ENCODE measurements at places on chromosomes 6 and 20.

- no peak for DNase-seq
These were observed 137.6 kb downstream of the UST start for GRCh38 chr6:148884461-148884860.

DNA sequence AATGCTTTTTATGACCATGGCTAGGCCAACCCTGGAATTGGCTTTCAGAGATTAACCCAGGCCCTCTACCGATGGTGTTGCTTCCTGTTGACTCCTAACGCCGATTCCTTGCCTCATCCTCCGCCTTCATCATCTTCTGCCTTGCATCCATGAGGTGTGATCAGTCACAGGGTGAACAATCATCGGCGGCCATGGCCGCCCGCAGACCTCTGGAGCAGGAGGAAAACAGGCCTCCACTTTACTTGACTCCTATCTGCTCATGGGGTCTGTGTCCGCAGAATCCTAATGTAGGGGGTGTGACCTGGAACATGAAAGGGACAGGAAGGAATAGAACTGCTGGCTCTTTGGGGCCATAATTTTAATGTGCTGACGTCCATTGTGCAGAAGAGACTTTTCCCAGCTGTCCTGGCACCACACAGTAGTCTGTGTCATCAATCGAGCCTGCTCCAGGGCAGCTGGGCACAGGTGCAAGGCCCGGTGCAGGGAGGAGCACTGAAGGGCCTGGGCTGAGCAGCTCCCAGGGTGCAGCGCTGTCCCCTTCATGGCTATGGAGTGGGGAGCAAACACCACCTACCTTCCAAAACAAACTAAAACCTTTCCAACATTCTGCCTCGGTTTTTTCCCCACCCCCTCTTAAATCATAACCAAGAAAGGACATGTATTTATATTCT lies 8.0 kb downstream of the SLC22A3 start:
- no peak for DNase-seq

DNA sequence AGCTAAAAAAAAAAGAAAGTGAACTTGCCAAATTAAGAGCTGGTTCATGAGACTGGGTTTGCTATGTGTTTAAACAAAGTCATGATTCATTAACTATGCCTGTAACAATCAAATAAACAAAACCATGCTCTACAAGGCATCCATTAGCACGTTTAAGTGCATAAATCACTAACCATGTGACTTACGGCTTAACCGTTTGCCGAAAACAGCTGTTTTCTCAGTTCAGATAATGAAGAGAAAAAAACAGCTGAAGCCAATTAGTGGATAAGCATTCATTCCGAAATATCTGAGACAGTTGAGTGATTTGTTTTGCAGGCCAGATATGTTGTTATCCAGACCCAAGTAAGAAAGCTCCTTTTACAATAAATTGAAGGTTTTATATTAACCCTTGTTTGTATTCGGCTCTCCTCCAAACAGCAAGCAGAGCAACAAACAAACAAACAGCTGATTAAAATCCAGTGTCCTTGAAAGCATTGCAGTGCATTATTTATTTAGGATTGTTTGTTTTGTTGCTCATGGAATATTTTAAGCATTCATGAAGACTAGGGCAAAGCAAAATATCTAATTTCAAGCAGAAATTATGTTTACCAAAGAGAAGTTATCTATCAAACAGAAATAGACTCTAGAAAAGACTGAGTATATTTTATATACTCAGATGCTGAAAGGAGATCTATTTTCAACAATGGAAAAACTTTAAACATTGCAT lies 343.5 kb downstream of the RFPL4B start:
- no peak for DNase-seq

- DNase-seq, result no peak
These were observed 119.8 kb downstream of the BANF2 start for GRCh38 chr20:17819395-17820093.

- DNase-seq, result peak; percentile 65
These were observed 145.5 kb upstream of the RNF24 start for GRCh38 chr20:4160761-4161305.

GRCh38 chr6:166598441-166599138 lies 12.1 kb upstream of the RAMACL start:
- peak; percentile 13 for DNase-seq

DNA sequence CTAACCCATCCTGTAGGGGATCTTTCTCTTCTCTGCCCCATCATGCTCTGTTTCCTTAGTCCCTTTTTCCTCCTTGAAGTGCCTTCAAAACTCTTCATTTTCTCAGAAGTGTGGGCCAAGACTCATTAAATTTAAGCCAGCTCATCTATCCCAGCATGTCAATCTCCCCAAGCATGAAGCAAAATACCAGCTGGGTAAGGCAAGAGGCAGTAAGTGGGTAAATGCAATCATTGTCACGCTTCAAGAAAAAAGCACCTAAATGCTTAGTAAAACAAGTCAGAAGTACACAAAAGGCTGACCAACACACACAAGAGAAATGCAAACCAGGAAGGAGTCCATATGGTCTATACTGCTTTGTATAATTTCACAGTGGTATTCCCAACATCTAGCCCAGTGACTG lies 61.5 kb downstream of the COL12A1 start:
- no peak for DNase-seq

- DNase-seq, result no peak
These were observed 72.1 kb upstream of the PMEPA1 start for GRCh38 chr20:57781901-57782300.

DNA sequence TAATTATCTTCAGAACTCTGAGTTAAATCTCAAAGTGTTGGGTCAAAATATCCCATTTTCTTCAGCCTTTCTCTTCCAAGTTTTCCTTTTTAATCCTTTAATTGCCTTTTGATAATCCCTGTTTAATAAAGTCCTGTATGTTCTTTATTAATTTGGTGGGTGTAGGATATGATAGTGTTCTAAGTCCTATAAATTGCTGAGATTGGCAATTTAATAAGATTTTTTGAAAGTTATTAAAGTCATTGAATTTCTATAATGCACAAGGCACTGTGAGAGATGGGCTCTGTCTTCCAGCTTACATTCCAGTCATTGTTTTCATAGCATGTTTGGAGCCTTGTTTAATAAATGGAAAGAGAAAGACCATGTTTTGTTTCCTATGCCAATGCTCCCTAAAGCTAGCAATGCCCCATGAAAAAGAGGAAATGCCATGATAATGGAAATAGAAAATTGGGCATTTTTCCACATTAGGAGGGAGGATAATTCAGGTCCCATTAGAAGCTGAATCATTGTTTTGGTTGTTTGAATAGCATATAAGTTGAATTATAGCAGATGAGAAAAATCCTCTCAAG lies 404.8 kb downstream of the CD109 start:
- no peak for DNase-seq

DNA sequence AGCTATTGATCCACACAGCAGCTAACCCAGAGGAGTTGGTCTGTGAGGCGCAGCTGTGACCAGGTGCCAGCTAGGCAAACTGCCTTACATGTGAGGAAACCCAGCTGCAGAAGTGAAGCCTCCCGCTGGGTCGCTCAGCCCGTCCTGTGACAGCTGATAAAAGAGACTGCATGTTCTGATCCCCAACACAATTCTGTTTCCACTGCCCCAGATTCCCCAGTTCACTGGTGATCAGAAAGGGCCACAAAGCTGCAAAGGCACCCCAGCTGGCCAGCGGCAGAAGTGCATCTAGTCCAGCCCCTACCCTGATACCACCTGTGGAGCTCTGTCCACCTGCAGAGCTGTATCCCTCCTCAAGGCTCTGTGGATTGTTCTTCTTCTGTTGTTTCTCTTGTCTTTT lies 64.5 kb downstream of the CTNNBL1 start:
- no peak for DNase-seq

- no peak for DNase-seq
These were observed 52.1 kb upstream of the VSTM2L start for GRCh38 chr20:37850724-37851355.

DNA sequence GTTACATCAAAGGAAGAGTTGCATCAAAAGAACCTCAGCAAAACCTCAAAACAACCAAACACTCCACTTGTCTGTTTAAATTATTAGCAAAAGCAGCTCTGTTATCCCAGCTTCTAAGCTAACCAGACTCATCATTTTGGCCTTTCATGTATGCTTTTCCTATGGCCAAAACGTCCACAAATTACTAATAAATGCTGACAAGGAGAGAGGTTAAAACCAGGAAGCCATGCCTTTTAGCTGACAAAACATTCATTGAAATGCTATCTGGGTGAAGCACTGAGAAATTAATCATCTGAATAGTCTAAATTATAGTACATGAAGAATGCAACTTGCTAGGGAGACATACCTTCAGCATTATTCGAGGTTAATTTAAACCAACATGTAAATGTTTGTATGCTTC lies 80.6 kb downstream of the LAMA2 start:
- no peak for DNase-seq

GRCh38 chr20:24972341-24972740 lies 20.2 kb downstream of the APMAP start:
- peak; percentile 44 for DNase-seq

- DNase-seq, result no peak
These were observed 14.3 kb downstream of the ID4 start for GRCh38 chr6:19851241-19852089.

Measured in activated CD8-positive, alpha-beta memory T cell treated with anti-CD3 and anti-CD28 coated beads for 24 hours (primary cell).